Hematopoietic multipotent progenitor cell treated with erythropoietin and hydrocortisone succinate and interleukin-3 and kit ligand, for 15 days (in vitro differentiated cells): ENCODE measurements at places on chromosomes 12 and 14.

DNA sequence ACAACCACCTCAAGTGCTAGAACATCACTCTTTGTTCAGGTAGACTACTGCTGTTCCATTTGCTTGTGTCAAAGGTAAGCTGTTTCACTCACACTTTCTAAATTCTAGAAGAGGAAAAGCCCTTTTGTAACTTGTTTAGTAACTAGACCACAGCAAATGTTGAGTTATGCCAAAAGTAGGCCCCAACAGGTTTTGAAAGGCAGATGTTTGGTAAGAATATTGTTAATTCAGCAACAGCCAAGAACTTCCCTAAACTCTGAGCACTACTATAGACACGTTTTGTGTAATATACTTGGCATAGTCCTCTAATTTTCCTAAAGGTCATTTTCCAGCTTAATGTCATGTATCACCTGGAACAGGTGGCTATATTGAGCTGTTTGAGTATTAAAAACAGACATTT lies 79.0 kb downstream of the DCAF5 start:
- DNase-seq = no peak

DNA sequence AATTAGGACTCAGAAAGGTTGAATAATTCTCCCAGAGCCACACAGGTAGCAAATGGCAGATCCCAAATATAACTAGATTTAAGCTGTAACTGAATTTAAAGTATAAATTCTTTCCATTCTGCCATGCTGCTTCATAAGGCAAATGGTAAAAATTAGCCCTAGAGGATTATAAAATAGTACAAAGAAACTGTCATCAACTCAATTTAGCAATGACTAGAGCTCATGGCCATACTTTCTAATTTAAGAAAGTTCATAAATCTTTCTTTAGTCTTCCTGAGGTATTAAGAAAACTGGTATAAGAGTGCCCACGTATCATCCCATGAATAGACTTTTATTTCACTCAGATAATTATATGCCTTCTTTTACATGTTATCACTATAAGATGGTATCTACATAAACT lies 34.8 kb downstream of the MED13L start:
- DNase-seq = no peak

DNA sequence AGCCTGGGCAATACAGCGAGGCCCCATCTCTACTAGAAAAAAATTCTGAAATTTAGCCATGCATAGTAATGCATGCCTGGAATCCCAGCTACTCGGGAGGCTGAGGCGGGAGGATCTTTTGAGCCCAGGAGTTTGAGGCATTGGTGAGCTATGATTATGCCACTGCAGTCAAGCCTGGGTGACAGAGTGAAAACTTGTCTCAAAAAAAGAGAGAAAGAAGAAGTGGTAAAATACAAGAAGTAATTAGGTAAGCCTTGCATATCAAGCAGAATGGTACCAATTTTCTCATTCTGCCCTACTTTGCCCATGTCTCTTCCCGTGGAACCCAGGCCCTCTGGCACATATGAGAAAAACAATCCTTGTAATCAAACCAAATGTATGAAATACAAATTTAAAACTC lies 70.7 kb downstream of the SUSD6 start:
- DNase-seq = no peak

DNA sequence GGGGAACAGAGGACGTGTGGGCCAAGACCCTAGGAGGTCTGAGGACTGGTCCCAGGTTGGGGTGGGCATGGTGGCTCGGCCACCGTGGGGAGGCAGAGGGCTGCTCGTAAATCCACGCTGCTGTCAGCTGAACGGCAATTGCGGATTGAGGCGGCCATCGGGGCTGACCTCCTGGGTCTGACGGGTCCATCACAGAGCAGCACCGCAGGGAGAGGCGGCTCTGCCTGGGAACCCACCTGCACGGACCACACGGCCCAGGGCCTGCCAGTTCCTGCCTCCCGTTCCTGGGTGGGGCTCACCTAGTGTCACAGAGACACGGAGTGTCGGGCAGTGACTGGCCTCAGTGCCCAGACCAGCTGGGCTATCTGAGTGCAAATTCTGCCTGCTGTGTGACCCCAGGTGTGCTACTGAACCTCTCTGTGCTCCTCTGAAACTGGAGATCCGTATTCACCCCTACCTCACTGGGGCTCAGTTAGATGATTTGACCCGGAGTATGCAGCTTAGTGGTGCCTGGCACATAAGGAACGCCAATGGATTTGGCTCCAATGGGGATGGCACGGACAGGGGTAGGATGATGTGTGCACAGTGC lies 53.1 kb downstream of the KIF26A start:
- no peak for DNase-seq

DNA sequence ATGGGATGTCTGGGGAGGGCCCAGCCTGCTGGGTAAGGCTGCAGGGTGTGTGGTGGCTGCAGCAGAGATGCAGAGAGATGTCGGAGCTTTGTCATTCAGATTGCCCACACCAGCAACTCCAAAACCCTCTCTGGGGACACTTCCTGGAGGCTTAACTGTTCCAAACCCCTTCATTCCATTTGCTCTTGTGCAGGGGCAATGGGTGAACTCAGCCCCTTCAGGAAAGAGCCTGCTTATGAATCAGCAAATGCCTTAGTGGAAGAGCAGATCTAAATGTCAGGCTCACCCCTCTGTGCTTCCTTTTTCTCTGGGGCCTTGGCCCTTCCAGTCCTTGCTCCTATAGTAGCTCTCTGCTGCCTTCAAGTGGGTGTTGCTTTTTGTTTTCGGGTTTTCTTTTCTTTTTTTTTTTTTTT lies 36.7 kb upstream of the GPATCH2L start:
- no peak for DNase-seq

- DNase-seq = no peak
Measured at GRCh38 chr12:53145383-53146260, 34.9 kb upstream of the ZNF740 start.

- DNase-seq = no peak
Measured at GRCh38 chr14:97074456-97074855, 277.3 kb downstream of the VRK1 start.

DNA sequence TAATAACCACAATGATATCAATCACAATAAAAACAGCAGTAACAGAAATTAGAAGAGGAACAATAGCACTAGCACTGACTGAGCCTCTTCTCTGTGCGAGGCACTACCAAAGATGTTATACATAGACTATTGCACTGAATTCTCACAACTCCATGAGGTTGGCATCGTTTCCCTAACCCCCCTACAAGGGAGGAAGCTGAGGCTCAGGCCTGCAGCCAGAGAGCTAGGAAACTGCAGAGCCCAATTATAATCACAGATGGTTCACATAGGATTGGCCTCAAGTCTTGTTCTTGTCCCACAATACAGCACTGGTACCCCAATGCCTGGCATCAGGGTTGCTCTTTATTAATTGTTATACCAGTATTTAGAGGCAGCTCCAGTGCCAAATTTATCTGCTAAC lies 278.0 kb downstream of the CEP128 start:
- no peak for DNase-seq

GRCh38 chr14:65164825-65165135 lies 62.5 kb upstream of the MAX start:
- DNase-seq = no peak

- DNase-seq = no peak
Measured at GRCh38 chr14:63091394-63091996, 46.2 kb upstream of the KCNH5 start.
